Smooth muscle cell of the pulmonary artery (primary cell): ENCODE measurements at places on chromosomes 6 and 20. TPM values are rescaled to one million over a fixed set of nuclear protein-coding genes. Genes with fewer than 3 reads are reported as not detected.

ZBTB24 gene
- total RNA-seq: 6.1 and 6.6 TPM in 2 replicates

IMPG1 gene
- total RNA-seq: not detected in 2 replicates

SNAI1 gene
- 1.4 and 2.3 TPM in 2 replicates for total RNA-seq

DOK5 gene
- 31.3 and 55.3 TPM in 2 replicates for total RNA-seq

RSPH9 gene
- 0.83 and 1.3 TPM in 2 replicates for total RNA-seq
